ENCODE measurements at places on chromosomes 7 and 10.

- no peak for DNase-seq
Observed at GRCh38 chr7:138386821-138387220, 73.2 kb upstream of the TRIM24 start.

DNA sequence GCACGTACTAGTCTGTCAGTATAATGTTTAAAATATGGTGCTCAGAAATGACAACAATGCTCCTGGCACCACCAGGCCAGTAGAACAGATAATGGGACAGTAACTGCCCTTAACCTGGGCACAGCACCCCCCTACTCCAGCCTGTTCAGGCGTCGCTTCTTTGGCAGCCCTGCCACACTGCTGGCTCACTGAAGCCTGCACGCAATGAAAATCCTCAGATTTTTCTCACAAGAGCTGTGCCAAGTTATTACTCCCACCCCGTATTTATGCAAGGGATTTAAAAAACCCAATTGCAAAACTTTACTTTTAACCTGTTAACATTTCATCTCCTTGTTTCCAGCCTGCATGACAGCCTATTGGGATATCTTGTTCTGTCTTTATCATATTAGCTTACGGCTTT, 56.6 kb upstream of the LAMB1 start:
- no peak for DNase-seq

DNA sequence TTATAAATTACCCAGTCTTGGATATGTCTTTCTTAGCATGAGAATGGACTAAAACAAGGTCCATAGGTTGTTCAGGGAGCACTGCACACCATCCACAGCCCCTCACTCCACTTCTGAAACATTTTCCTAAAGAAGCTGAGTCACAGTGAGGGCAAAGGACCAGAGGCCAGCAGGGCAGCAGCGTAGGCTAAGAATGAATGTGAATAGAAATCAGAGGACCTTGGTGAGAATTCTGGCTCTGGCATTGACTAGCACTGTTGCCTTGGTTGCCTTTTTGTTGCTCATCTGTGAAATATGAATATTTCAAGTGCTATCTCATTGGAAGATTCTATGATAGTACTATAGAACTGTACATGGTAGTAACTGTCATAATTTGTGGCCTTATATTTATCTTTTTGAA, 41.7 kb upstream of the TOMM7 start:
- peak; percentile 69 for DNase-seq

DNA sequence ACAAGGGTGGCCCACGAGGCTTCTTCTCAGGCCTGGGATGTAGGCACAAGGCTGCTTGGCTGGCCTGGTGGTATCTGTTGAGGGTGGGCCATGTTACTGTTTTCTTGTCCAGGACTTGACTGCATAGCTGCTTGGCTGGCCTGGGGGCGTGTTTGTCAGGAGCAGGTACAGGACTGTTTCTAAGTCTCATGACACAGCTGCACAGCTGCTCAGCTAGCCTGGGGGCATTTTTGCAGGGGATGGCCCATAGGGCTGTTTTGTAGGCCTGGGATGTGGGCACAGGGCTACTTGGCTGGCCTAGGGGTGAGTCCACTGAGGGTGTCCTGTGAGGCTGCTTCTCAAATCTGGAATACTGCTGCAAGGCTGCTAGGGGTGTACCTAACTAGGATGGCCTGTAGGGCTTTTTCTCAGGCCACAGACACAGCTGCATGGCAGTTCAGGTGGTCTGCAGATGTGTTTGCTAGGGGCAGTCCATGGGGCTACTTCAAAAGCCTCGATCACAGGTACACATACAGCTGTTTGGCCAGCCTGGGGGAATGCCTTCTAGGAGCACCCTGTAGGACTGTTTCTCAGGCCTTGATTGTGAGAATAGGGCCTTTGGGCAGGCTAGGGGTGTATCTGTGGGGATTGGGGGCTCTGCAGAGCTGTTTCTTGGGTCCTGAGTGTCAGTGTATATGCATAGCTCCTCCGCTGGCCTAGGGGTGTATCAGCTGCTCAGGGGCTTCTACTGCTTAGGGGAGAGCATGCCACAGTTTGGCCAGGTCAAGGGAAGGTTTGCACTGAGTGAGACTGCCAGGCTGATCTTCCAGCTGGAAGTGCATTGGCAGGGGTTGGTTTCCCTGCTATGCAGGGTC, 26.6 kb upstream of the PLA2G12B start:
- DNase-seq: no peak

- DNase-seq: no peak
Observed at GRCh38 chr10:132563485-132564248, 26.1 kb downstream of the INPP5A start.

- no peak for DNase-seq
Observed at GRCh38 chr10:17685233-17685840, 41.4 kb downstream of the STAM start.

DNA sequence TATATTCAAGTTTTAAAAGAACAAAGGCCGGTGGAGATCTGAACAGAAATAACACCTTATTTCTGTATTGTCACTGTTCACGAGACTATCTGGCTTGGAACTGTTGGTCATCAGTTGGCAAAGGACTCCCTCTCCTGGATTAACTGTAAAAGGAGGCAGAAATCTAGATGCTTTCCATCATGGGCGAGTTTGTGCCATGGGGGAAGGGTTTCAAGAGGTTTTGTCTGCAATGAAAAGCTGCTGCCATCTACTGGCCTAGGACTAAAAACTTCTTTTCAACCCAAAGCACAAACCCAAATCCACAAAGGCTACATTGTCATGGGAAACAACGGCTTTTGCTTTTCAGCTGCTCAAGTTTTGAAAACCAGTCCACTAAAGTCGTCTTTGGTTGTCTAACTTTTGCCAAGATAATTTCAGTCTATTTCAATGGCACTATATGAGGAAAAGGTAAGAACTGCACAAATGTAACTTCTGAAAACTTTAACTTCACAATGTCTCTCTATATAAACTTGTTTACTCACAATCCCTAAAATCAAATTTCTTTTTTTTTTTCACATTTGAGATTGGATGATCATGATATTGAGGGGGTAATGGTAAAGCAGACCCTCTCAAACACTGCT, 196.8 kb downstream of the SKAP2 start:
- DNase-seq: peak; percentile 94

DNA sequence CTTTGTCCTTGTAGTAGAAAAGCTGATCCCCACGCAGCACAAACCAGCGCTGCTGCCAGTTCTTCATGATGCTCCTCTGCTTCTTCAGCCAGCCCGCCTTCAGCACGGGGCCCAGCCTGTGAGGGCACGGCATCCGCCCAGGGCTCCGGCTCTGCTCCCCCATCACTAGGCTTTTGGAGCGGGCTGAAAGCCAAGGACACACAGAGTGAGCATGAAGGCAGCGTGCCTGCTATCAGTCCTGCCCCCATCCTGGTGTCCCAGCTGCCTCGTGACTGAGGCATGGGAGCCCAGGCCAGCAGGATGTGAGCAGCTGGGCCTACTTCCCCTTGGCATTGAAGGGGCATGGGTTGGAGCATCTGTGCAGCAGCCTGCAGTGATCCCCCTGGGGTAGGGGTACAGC, 21.9 kb downstream of the ARHGAP22 start:
- DNase-seq: no peak

- peak; percentile 97 for DNase-seq
Observed at GRCh38 chr10:24873281-24873683, 79.1 kb downstream of the PRTFDC1 start.

DNA sequence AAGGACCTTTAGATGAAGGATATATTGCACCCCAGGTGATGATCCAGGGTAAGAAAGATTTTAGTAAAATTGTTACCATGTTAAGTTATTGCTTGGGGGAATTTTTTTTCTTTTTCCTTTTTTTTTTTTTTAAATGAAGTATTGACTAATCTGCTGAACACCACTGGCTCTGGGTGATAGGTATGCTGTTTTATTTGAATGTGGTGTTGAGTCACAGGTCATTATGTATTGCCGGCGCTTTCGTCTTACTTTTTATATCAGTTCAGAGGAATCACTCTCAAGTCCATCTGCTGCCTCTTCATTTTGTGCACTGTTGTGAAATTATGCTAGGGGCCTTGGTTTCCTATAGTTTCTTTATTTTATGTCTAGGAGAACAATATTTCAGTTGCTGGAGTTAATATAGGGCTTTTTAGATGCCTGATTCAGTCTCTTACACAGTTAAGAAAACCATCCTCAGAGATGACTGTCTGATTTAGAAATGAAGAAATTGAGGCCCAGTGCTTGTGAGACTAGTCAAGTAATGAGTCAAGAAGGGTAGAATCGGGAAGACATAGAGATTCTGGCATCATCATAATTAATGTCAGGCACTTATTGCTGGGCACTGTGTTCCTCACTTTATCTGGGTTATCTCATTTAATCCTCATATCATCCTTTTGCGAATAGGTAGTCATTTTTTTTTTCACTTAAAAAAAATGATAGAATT, 38.7 kb downstream of the NRF1 start:
- DNase-seq: peak; percentile 59

DNA sequence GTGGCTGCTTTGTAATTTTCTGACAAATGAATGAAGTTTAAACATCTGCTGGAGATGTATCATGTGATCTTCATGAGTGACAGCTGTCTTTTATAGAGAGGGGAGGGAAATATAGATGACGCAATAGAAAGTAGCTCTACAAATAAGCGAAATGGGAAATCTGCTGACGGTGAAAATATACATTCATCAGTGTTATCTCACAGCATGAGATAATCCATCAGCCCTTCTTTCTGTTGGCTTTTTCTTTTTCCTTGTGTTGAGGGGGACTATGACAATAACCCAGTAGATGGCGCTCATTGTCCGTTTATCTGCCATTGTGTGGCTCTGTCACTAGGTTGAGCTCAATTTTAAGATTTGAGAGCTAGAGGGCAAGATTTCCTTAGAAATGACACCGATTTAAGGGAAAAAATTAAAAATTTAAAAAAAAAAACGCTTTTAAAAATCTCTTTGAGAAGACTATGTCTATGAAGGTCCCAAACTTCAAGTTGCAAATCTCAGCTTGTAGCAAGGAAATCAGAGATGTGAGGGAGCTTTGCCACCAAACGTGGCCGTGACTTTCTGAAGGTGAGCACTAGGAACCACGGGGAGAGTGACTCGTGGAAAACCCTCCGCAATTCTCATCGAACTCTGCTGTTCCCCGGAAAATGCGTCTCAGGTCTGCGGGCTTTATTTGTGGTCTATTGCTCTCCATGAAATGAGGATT, 114.6 kb upstream of the SFMBT2 start:
- DNase-seq: peak; percentile 82

GRCh38 chr7:4714767-4715409, 32.8 kb downstream of the FOXK1 start:
- DNase-seq: no peak

- DNase-seq: peak; percentile 27
Observed at GRCh38 chr10:34288634-34289033, 526.5 kb downstream of the PARD3 start.

GRCh38 chr10:121781101-121781500, 146.7 kb downstream of the ATE1 start:
- DNase-seq: no peak

DNA sequence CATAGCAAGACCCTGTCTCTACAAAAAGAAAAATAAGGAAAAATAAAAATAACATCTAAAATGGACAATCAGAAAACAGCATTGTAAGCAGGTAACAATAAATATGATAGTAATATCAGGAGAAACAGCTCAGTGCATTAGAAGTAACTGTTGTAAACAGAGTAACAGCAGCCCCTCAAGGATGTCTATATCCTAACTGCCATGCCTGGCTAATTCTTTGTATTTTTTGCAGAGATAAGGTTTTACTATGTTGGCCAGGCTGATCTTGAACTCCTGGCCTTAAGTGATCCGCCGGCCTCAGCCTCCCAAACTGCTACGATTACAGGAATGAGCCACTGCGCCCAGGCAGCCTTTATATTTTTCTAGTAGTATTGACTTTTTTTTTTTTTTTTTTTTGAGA, 7.5 kb downstream of the SORBS1 start:
- DNase-seq: no peak

DNA sequence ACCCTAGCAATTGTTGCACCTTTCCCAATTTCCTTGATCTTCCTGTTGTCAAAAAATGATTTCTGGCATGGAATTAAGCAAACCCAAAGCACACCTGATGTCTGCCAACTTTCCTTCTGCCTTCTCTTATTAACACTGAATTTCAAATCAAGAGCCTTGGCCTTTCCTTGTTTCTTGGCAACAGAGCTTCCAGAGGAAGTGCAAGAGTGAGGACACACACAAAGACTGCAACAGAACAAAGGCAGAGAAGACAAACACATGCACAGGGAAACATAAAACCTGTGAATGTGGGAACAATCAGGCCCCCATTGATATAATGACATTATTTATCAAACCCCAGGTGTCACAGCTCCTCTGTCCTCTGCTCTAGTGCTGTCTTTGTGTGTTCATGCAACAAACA, 73.0 kb upstream of the IL6 start:
- no peak for DNase-seq

DNA sequence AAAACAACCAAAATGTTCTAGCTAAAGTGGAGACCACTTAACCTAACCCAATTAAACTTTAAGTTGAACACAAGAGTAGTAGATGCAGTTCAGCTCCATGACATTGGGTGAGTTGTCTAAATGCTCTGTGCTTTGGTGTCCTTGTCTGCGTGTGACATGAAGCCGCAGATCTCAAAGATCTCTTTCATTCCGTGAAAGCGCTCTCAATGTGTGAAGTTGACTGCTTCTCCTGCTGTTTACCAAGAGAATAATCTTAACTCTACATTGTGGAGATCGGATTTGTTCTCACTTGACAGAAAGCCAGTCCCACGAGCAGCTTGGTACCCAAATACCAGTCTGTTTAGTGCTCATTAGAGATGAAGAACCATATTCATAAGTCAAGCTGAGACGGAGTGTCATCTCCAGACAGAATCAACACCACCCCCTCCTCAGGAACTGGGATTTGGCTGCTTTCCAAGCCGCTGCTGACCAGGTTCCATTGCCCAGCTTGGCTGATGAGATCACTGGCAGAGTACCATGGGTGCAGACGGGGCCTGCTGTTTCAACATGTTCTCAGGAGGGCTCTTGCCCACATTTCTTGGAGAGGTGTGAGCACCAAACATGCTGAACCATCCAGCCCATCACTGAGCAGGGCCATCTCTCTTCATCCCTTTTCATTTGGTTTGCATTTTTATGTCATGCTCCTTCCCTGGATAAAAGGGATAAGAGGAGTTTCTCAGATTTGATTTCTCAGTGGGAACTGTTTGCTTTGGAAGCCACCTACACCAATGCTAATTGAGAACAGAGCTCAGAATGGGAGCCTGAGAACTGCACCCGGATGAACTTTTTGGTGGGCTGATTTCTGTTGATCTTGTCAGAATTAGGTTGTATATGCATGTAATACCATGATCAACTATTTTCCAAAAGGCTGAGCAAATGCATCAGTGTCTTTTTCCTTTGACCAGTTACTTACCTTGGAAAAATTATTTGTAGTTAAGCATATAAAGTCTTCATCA, 95.8 kb upstream of the AGBL3 start:
- peak; percentile 63 for DNase-seq

- no peak for DNase-seq
Observed at GRCh38 chr10:74439213-74439612, 288.2 kb downstream of the ADK start.

DNA sequence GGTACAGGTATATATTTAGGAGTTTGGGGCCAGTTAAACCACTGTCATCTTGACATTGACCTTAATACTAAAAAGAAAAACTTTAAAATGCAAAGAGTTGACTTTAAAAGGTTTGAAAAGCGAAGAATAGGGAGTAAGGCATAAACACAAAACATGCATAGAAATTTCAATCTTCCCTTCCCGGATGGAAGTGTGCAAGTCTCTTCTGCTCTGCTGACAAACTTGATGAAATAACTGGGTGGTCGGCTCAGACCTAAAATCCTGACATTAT, 3.4 kb upstream of the SPAG6 start:
- DNase-seq: no peak
